Activated CD4-positive, CD25-positive, alpha-beta regulatory T cell (primary cell): ENCODE measurements at places on chromosomes 11 and 22.

DNA sequence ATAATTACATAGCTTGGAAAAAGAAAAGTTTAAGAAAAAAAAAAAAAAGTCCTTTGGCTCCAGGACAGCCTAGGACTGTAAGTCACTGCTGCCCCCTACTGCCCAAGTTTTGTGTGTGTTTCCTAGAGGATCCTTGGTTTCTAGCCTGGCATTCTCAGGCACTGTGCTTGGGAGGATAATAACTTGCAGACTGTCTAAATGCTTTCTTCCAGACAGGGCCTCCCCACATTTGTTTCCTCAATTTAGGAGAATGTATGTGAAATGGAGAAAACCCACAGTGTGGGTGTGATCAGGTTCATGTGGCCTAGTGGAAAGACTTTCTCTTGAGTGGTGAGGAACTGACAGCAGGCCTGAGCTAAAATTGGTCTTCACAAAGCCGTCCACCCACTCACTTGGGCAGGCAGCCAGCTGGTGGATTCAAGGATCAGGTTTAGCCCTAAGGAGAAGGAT, 191.0 kb downstream of the NAV2 start:
- no peak for DNase-seq

DNA sequence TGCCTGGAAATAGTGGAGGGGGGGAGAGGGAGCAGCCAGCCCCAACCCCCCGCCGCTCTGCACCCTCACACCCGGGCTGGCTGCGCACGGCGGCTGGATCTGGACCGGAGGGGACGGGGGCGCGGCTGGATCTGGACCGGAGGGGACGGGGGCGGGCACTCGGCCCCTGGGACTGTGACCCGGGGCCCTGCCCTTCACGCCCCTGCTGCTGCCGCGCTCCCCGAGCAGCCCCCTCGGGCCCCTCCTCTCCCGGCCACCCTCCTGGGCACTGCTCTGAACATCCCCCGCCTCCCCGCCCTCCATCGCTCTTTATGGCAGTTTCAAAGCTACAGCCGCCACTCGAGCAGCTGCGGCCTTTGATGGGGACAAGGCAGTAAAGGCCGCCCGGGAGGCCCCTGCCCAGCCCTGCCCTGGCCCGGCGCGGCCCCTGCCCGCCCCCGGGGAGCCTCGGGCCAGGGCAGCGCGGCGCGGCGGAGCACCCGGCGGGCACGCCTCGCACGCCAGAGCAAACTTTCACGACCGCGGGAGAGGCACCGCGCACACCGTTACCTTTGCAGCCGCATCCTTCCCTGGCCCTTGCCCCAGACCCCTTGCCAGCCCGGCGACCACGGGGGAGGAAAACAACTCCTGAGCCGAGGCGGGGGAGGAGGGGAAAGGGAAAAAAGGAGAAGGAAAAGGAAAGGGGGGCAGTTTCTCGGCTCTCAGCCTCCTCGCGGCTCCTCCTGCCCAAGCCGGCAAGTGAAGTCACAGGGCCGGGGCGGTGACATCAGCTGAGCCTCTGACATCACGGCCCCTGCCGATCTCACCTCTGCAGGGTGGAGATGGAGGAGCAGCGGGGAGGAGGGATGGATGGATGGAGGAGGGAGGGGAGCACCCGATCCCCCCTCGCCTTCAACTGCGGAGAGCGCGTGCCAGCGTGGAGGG, 13.1 kb upstream of the TCF20 start:
- no peak for DNase-seq

DNA sequence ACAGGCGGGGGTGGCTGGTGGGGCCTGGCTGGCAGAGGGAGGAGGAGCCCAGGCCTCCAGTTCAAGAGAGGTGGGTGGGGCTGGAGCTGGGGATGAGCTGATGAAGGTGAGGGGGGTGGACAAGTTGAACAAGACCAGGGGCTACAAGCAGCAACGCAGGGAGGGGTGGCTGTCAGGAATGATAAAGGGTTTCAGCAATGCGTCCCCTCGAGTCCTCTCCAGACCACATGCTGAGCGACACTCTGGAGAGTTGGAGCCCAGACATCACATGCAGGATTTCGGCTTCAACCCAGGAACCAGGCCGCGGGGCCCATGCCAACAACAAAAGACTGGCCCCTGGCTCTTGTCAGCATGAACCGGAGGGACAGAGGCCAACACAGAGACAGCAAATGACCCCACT, 480.3 kb downstream of the BRD1 start:
- DNase-seq: no peak

- no peak for DNase-seq
Measured at GRCh38 chr22:19003508-19003907, 67.4 kb upstream of the PRODH start.

- DNase-seq: no peak
Measured at GRCh38 chr22:33570110-33570509, 350.2 kb downstream of the LARGE1 start.

GRCh38 chr11:132853886-132854285, 678.4 kb downstream of the OPCML start:
- no peak for DNase-seq
